ENCODE measurements at places on chromosomes 3 and 15.

GRCh38 chr3:150165396-150166094 lies 194.8 kb upstream of the PFN2 start:
- no peak for DNase-seq

DNA sequence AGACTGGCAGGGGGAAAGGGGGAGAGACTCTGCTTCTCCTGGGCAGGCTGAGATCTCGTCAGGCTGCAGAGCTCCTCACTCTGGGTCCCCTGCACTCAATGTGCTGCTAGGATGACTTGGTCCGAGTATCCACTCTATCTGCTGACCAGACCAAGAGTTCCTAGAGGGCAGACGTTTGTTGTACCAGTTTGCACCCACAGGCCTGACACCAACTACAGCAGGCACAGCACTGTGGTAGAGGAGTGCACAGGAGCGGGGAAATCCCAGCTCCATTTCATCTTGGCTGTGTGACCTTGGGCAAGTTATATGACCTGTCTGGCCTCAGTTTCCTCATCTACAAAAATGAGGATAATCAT lies 29.0 kb downstream of the CCDC12 start:
- no peak for DNase-seq

GRCh38 chr3:46867550-46867898 lies 4.3 kb upstream of the MYL3 start:
- DNase-seq, result peak; percentile 63

- DNase-seq, result no peak
These were observed 54.9 kb upstream of the MYRIP start for GRCh38 chr3:39754549-39754948.

DNA sequence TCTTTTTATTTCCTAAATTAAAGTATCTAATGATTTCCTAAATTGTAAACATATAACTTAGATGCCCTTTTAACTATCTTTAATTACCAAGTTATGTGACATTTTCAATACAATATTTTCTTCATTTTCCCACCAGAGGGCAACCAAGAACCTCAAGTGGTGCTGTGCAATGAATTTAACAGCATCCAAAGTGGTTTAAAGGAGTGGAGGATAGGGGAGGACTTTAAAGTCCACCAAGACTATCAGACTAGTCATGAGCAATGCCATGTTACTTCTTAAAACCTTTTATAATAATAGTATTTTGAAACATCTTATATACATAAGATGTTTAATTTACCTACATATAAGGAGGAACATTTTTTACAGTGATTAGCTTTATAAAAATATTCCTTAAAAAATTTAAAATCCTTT lies 74.4 kb downstream of the DLG1 start:
- peak; percentile 73 for DNase-seq

- DNase-seq, result no peak
These were observed 13.1 kb upstream of the DUT start for GRCh38 chr15:48318131-48318530.

- no peak for DNase-seq
These were observed 12.0 kb upstream of the ZNF592 start for GRCh38 chr15:84736375-84736774.

DNA sequence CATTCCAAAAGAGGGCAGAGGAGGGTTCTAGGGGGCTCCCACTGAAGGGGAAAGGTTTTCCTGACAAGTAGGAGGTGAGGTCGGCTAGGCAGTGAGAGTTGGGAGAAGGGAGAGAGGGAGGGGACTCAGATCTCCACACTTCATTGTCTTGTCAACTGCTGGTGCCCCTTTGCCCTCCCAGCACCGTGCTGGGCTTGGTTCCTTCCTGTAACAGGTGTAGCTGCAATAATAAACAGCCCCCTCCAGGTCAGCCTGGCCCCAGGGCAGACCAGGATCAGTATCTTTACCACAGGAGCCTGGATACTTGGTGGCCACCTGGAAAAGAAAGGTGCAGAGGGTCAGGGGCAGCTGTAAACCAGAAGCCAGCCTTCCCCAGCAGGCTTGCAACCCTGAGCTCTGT lies 2.9 kb upstream of the KCTD6 start:
- no peak for DNase-seq

DNA sequence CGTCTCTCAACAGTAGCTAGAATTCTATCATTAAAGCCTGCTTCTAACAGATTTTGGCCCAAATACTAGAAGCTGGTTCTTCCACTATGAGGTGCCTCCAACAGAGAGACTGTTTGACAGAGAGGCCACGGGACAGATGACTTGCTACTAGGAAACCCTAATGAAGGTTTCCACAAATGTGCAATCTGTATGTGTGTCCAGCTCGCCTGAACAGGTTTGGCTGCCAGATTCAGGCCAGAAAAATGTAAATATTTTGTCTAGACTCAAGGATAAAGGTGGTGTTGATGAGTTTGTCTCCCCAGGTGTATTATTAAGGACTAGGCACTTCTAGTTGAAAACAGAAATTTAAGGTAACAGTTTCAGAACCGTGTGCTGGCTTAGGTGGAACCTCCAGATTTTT lies 91.6 kb upstream of the TRIM42 start:
- peak; percentile 32 for DNase-seq

DNA sequence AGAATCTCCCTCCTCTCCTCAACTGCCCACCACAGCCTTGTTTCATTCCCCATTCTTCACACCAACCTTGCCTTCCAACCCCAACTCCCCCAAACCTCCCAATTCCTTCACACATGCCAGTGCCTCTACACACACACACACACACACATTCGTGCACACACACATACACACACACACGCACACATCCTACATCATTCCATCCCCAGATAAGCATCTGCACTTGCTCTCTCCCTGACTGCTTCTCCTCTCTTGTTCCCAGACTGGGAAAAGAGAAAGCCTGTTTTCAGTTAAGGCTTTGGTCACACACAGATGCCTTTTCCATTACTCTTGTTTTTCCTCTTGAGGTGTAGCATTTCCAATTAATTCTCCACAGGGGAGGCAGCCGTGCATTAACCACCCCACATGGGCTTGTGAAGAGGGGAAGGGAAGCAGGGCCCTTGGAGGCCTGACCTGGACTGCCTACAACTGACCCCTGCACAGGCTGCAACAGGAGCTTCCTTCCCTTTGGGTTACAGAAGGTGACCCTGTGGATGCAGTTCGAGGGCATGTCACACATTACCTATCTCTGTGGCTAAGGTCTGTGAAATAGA lies 32.0 kb upstream of the BOC start:
- DNase-seq, result no peak

- no peak for DNase-seq
These were observed 130.1 kb downstream of the RYR3 start for GRCh38 chr15:33440900-33441299.

DNA sequence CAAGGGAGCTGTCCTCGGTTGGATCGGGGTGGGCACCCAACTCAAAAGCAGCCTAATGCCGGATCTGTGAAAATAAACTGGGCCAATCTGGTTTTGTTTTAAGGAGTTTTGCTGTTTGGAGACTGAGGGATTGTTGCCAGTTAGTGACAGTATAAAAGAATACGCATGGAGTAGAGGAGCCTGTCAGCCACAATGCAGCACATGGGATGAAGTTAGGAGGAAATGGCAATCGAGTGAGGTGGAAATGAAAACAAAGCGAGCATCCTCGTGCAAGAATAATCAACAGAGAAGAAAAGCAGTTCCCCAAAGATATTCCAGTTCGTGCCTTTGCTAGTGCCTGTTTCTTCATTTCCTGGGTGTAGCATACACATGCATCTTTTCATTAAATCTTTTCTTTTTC lies 108.4 kb upstream of the RORA start:
- DNase-seq, result no peak

DNA sequence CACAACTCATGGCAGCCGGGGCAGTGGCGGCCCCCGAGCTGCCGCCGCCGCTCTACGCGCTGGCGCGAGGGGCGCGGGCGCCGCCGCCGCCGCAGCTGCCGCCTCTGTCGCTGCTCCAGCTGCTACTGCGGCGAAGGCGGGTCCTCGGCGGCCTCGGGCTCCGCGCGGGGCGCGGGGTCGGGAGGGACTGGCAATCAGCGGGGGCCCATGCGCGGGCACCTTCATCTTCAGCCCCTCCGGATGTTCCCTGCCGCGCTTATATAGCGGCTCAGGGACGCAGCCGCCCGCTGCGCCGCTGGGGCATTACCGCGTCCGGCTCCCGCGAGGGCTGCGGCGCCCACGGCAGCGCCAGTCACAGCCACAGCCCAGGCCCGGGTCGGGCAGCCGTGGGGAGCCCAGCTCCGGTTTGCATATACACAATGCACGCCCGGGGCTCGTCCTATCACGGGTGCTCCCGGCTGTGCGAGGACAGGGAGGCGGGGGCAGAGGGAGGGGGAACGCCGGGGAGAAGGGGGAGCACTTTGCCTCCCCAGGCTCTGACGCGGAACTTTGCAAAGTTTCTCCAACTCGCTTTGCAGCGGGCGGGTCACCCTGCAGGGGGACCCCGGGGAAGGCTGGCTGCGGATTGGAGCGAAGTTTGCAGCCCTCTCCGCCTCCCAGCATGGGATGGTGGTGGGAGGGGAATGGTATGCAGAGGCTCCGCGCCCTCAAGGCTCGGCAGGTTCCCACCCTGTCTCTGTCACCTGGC lies at the start of gene VGLL3:
Gene VGLL3, minus strand, starts transcription at position 416 of the 748 bp plus-strand sequence. Its CDS starts 406 bp downstream, at position 10.
- peak; percentile 93 for DNase-seq

- peak; percentile 92 for DNase-seq
These were observed 50.8 kb downstream of the GXYLT2 start for GRCh38 chr3:72938471-72939265.

All from GM23248 (cell line).